ENCODE measurements at places on chromosomes 4 and X. TPM values are rescaled to one million over a fixed set of nuclear protein-coding genes. Genes with fewer than 3 reads are reported as not detected.

GRCh38 chr4:19924761-19925160 is 326.9 kb upstream of the SLIT2 start:
- no peak for DNase-seq

DNA sequence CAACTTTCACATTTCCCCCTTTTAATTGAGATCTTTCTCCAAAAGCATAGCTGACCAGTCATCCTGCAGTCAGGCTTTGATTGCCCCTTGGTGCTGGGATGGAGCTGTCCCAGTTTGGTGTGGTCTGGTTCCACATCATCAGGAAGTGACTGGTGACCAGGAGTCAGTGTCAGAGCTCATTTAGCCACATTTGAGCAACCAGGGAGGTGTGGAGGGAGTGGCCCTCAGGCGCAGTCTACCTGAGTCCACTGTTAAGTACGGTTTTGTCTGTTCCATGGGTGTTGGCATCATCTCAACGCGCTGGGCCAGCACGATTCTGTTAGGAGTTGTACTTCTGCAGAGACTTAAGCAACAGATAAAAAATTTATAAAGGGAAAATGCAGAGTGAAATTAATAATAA is 52.6 kb downstream of the RGS12 start:
- no peak for DNase-seq

GRCh38 chrX:34893741-34894140 is 48.9 kb upstream of the FAM47B start:
- no peak for DNase-seq

DNA sequence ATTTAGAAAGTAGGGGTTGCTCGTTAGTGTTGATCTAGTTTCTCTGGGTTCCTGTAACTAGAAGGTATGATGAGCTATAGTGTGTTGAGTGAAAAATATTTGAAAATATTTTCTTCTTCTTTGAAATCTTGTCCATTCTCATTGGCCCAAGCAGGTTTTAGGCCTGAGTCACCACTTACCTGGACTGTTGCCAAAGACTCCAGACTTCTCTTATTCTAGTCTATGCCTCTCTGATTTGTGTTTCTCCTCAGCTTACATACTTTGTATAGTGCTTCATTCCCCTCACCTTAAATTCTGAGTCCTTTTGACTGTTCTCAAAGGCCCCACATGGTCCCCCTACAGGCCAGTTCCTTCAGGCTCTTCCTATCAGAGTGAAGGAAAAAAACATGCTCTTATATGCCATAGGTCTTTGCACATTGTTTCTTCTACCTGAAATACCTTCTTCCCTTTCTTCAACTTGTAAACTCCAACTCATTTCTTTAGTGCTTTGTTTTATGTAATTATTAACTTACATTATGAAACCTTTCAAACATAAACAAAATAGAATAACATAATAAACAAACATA is 258.2 kb downstream of the PPP1R2C start:
- DNase-seq = peak; percentile 51

DNA sequence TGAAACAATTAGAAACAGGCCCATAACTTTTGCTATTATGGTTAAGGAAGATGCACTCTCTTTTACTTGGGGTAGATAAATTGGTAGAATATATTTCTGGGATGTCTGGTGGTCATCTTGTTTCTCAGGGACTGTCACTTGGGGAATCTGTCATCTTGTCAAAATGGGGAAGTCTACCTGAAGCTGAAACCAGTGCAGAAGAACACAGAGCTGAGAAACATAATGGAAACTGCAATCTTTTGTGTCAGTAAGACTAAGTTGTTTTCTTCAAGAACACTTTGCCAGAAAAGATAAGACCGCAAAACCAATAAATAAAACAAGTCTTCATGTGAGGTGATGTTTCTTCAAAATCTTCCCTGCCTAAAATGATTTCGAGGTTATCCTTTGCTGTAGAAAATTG is 92.0 kb downstream of the NAA11 start:
- DNase-seq = no peak

GRCh38 chrX:29555465-29556091 is 659.8 kb upstream of the MAGEB2 start:
- DNase-seq = peak; percentile 46

DNA sequence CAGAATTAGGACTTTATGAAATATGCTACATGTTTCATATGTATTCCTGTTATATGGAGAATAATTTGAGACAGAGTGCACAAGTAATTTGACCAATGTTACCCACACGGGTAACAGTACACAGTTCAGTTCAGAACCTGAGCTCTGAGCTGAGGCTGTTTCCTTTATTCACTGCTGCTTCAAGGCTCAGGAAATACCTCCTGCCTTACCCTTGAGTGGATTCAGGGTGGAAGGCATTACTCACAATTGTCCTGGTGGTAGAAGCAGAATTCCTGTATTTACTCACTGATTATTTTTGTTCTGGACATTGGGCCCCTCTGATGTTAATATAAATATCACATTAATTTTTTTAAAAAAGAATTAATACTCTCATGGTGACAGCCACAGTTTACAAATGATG is 73.5 kb upstream of the CAMK2D start:
- DNase-seq = no peak

DNA sequence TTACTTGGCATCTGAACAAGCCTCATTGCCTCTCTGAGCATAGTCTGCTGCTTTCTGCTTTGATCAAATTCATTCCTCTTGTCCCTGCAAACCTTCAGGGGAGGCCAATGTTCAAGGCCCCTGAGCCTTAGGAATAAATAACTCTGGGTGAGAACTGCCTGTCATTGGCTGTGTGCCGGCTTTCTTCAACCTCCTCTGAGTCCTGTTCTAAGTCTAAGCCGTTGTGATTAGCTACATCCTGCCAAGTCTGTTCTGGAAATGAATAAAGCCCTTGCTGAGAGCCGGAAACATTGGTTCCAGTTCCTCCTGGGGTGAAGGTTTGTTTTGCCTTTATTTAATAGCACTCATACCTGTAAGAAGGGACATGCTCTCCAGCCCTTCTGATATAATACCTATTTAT is 13.8 kb downstream of the RNF4 start:
- DNase-seq = no peak

- DNase-seq = no peak
Observed at GRCh38 chr4:71006203-71006907, 12.9 kb downstream of the DCK start.

GRCh38 chrX:24184018-24184417 is 34.5 kb downstream of the ZFX start:
- DNase-seq = no peak

- no peak for DNase-seq
Observed at GRCh38 chrX:54639018-54639345, 109.0 kb downstream of the GNL3L start.

DNA sequence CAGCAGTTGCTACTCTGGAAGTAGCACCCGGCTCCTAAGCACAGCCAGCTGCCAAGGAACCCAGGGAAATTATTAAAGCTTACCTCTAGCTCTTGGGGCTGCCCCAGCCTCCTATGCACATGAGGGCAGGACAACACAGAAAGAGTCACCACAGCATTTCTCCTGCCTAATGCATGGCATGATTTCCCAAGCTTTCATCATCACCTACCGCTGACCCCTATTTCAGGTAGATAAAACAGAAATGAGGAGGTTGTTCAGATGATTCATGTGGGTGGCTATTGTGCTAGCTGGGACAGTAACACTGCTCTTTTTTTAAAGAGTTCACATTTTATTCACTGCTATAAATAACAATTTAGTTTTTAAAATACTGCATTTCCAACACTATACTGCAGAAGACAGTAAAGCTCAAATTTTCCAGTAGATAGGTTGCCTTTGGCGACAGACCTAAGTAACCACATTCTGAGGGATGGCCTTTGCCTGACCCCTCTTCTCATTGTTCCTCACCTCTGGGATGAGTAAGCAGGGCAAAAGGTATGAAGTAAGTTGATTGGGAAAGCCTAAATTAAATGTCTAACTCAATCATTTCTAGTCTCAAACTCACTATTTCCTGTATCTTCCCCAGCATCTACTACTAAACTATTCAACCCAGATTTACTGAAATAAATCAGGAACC is 16.7 kb downstream of the CASK start:
- DNase-seq = peak; percentile 74

DNA sequence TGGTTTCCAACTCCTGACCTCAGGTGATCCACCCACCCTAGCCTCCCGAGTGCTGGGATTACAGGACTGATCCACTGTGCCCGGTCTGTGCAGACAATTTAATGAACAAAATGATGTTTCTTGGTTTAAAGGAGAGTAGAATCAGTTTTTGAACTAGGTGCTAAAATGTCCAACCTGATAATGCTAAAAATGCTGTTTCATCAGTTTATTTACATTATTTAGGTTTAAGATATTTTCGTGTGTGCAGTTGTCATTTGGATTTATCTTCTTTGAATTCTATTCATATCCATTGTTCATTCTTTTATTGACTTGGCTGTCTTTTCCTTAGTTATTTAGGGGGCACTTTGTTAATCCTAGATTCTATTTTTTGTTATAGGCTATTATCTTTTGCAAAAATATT is 18.0 kb upstream of the GABRB1 start:
- no peak for DNase-seq

- no peak for DNase-seq
Observed at GRCh38 chr4:150973626-150974251, 41.3 kb downstream of the LRBA start.

DNA sequence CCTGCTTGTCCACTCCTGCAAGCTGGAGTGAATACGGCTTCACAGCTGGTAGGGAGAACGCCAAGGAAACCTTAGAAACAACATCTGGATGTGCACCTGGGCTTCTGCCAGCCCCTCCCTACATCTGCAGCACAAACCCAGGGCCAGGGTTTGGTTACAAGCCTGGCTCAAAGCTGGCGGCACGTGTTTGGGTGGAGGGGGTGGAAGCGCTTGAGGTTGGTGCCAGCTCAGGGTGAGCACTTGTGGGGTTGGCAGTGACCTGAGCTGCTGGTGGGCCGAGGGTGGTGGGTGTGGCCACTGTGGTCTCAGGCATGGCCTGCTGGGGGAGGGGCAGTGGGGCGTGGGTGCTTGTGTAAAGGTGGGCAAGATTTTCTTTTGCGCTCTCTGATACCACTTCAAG is 15.6 kb downstream of the ELF4 start:
- no peak for DNase-seq

DNA sequence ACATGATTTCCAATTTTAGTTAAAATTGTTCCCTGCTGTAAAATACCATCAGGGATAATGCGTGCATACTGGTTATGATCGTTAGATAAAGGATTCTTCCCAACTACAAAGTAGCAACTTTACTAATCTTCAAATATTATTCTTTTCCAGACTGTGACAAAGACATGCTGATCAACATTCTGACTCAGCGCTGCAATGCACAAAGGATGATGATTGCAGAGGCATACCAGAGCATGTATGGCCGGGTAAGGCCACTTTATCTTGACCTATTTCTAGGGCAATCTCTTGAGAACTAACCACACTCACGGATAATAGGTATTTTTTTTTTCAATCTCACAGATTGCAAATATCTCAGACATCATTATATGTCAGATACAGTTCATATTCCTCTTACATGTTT is 47.0 kb downstream of the ANXA10 start:
- DNase-seq = peak; percentile 45

The TCEAL6 gene
- not detected for polyA plus RNA-seq

The RASL11B gene
- polyA plus RNA-seq = 3.3 TPM

The LRIT3 gene
- polyA plus RNA-seq = 0.01 TPM

The SLC6A8 gene
- polyA plus RNA-seq = 82.3 TPM

The CNKSR2 gene
- 0.65 TPM for polyA plus RNA-seq

The SPANXA2 gene
- not detected for polyA plus RNA-seq

The ZFP42 gene
- polyA plus RNA-seq = not detected

The PGM2 gene
- polyA plus RNA-seq = 21.7 TPM

The GAGE12E gene
- not detected for polyA plus RNA-seq

The RNF175 gene
- polyA plus RNA-seq = 1.4 TPM

The SMR3B gene
- polyA plus RNA-seq = not detected

The SHROOM4 gene
- 1.7 TPM for polyA plus RNA-seq

The CFAP47 gene
- polyA plus RNA-seq = not detected

The FOXO4 gene
- polyA plus RNA-seq = 1.7 TPM

The PCYT1B gene
- polyA plus RNA-seq = 17.8 TPM

The TEX13C gene
- not detected for polyA plus RNA-seq

The ARX gene
- not detected for polyA plus RNA-seq

The ELMOD2 gene
- 5.9 TPM for polyA plus RNA-seq

The AKAP4 gene
- polyA plus RNA-seq = not detected

The P2RY8 gene
- not detected for polyA plus RNA-seq

The ELF4 gene
- 21.6 TPM for polyA plus RNA-seq
